Renal cortical epithelial cell (primary cell): ENCODE measurements at places on chromosomes 11 and 22.

DNA sequence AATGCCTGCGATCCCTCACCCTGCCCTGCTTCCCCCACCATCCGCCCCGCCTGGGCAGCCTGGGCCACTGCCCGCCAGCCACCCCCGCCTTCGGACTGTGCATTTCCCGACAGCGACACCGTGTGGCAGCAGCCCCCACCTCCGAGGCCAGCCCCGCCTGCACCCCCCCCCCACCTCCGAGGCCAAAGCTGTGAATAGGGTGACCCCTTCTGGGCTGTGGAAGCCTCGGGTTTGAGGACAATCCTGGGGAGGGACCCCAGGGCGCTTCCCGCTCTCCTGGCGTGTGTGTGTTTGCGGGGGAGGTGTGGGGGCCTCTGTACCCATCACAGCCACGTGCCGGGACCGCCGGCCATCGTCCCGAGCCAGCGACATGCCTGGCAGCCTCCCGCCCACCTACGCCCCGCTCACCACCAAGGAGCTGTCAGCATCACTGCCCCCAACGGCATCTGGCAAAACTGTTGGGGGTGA lies 33.8 kb upstream of the PPARA start:
- peak; percentile 66 for DNase-seq

DNA sequence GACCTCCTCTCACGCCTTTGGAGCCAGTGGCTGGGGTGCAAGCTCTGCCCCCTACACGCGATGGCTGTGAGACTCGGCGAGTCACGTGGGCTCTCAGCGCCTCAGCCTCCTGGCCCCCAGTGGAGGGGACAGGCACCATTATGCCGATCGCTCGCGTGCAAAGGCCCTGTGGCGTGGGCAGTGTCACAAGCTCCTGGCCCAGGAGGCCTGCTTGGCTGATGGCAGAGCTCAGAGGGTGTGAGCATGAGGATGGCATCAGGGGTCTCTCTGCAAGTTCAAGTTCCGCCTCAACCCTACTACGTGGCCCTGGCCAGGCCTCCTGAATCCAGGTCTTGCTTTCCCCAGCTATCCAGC lies 90.8 kb upstream of the KCNQ1OT1 start:
- DNase-seq = no peak

- DNase-seq = peak; percentile 11
These were observed 328.2 kb upstream of the NCAM1 start for GRCh38 chr11:112632866-112633505.

DNA sequence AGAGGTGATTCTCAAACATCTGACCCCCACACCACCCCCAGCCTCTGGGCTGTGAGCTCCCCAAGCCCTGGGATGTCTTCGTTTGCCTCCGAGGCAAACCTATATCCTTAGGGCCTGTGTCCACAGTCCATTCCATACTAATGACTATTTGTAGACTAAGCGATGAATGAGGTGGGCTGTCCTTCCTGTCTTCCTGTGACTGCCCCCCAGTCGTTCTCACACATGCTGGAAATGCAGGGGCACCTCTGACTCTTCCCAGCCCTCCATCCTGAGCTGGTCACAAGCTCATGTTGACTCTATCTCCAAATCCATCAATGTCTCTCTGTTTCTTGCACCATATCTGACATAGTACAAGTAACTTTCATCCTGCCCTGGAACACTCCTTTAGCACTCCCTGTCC lies 4.8 kb downstream of the ATG16L2 start:
- no peak for DNase-seq

DNA sequence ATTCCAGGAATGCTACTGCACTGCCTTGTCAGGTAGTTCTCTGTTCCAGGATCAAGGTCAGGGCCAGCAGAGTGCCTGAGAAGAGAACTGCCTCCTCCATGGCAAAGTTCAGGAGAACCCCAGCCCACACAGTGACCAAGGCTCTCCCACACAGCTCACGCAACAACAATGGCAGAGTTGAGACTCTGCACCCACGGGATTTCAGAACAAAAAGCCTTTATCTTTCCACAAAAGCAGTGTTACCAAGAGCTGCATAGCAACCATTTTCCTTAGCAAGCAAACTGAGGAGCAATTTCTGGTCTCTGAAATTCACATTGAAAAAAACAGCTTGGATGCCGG lies 11.1 kb downstream of the PLAAT3 start:
- no peak for DNase-seq

- DNase-seq = no peak
These were observed 84.2 kb downstream of the MORC2 start for GRCh38 chr22:30884211-30885000.

DNA sequence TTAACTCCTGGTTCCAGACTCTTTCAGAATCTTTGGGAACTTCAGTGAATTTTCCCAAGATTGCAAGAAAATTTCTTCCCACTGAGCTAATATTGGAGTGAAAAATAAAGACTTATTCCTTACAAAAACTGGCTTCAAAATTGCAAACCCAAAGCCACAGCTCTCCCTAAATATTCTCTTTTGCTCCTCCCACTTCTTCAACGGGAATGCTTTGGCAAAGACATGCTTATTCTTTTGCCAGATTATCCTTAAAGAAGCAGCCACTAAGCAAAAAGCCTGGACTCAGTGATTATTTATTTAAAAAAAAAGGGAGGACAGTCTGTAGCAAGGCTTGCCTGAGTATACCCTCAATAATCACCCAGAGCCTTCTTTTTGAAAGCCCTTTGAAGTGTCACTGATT lies 902.4 kb upstream of the CCDC90B start:
- no peak for DNase-seq

DNA sequence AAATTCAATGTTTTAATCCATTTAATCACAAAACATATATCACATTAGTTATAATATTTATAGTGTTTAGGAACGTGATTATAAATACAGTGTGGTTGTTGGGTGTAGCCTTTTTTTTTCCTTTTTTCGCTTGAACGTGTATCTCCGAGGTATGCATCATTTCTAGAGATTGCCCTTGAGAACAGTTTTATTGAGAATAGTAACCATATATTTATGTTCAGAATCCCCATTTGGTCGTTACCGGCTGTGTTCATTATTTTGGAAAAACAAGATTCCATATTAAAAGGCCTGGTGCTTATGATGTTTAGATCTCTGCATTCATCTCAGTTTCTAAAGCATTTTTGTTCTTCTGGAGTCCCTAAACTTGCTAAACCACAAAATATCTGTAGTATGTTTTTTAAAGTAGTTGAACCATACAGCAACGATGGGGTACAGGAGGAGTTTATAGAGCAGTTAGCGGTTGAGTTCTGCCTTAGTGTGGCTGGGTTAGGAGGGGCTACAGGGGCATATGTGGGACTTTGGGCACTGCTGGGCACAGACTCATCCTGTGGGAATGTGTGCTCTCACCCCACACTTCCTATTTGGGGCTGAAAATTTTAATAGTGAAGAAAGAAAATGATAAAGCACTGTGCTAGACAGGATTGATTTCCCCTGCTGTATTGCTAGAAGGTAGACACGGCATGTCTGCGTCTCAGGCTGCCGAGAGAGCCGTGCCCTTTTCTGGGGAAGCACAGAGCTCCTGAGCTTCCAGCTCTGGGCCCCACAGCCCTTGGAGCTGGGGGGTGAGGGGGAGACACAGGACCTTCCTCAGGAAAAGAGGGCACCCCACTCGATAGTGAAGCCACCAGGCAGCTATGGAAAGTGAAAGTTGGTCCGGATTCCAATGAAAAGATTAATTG lies 81.5 kb upstream of the PPARA start:
- peak; percentile 73 for DNase-seq

DNA sequence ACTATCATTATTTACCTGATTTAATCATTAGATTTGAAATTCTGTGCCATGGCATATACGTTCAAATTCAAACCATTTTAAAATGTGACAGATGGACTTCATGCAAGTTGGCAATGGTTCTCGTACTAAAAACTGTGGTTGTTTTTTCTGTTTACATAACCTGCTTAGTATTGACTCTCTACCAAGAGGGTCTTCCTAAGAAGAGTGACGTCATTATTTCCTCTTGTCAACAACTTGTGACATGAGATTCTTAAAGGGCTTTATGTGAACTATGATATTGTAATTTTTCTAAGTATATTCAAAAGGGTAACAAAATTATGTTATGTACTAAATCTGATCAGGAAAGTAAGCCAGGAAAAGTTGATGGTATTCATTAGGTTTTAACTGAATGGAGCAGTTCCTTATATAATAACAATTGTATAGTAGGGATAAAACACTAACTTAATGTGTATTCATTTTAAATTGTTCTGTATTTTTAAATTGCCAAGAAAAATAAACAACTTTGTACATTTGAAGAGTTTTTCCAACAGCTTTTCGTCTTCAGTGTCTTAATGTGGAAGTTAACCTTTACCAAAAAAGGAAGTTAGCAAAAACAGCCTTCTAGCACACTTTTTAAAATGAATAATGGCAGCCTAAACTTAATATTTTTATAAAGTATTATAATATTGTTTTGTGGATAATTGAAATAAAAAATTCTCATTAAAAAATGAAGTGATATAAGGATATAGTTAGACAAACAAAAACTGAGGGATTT lies 87.0 kb downstream of the GRK3 start:
- no peak for DNase-seq

DNA sequence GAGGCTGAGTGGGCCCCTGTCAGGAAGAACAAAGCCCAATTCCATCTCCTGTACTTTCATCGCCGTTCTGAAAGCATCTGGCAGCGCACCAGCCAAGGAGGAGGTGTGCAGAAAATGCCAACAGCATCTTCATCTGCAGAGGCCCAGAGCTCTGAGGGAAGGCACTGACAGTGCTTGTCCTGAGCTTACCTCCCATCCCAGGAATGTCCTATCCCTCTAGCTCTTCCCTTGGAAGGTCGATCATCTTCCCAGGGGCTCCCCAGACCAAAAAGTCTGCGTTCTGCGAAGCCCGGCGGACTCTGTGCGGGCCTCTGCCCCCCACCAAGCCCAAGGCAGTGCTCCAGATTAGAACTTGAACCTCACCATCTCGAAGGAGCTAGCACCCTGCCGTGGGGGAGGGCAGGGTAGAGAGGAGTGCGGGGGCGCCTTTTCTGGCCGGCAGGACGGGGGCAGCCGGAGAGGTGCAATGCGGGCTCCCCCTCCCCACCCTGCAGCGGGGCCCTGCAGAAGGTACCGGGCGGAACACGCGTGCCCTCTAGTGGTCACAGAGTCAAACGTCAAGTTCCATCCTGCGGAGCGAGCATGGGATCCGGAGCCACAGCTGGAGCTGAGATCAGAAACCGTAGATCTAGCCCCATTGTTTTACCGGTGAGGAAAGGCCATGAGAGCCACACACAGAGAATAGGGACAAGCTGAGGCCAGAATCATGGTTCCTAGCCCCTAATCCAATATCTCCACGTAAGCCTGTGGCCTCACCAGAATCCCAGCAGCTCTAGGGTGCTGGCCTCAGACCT lies 5.0 kb downstream of the SCN2B start:
- peak; percentile 32 for DNase-seq

DNA sequence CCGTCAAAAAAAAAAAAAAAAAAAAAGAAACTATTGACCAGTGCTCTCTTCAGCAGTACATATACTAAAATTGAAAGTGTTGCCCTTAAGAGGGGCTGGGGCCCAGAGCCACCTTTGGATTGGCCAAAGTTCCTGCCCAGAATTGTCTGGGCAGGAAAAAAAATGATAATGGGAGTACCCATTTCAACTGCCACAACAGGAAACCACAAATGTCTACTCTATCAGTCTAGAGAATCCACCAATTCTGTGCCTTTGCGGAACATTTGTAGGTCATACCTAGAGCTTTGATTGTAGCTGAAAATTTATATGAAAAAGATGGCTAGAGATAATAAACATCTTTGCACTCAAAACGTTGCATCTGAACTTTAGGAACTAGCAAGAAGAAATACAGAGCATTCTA lies 69.4 kb downstream of the FAM76B start:
- no peak for DNase-seq

DNA sequence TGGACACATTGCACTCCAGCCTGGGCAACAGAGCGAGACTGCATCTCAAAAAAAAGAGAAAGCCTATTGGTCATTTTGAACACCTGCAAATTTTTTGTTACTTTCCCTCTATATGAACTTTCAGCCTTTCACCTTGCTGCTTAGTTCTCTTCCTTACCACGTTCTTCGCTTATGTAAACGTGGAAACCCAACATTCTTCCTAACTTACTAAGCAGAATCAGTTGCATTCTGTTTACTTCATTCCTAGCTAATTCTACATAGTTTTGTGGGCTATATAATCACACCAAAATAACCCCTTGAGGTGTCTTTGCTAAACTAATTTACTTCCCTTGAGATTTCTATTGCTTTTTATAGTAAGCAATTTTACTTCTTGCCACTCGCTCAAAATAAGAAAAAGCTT lies 23.2 kb downstream of the MS4A4A start:
- DNase-seq = peak; percentile 13

DNA sequence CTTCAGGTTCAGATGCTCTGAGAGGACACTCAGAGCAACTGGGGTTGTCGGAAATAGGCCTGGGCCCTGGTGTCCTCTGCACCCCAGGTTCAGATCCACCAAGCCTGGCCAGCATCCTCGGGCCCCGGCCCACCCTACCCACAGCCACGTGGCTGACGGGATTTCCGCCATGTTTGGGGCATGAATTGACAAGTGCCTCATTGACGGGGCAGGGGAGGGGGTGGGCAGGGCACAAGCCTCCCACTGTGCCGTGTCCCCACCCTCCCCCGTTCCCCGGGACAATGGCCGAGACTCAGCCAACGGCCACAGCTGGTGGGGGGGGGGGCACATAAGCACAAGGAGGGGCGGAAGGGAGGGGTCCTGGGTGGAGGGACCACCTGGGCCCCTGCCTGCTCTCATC lies 8.5 kb downstream of the MYRF start:
- DNase-seq = no peak

DNA sequence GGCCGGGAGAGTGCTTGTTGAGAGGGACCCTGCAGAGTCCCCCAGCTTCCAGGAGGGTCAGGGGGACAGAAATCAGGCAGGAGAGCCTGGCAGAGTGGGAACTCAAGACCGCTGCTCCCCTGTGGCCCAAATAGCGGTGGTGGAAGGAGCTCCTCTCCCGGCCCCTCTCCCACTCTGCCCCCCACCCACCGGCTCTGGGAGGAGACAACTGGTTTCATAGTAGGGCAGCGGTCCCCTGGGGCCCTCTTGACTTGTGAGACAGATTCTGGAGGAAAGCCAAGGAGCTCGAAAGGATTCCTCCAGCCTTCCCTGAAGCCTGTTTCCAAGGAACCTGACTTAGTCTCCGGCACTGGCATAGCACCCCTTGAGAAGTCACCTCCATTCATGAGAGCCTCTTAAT lies 10.1 kb downstream of the PKNOX2 start:
- no peak for DNase-seq

DNA sequence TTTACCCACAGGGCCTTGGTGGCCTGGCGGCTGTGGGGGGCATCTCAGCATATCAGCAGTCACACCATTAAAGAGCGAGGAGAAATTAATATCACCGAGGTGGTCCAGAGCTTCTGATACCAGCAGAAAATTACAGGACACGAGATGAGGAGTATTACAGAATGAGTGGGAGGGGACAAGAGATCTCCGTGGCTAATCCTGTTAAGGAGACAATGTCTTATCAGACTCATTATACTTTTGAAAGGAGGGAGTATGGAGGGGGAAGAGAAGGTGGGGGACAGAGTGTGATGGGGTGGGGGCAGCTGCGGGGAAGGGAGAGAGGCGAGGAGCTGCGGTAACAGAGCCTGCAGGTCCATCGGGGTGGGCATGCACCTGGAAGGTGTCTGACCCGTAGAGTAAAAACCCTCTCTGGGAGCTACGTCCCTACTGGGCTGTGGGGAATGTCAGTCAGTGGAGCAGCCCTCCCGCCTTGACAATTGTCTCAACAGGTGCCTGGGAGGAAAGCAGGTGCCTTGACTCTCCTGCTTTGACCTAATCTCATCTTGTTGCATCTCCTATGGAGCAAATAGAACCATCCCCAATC lies 224.2 kb downstream of the CEP164 start:
- no peak for DNase-seq
